ENCODE measurements at places on chromosomes 4 and X. TPM values are rescaled to one million over a fixed set of nuclear protein-coding genes. Genes with fewer than 3 reads are reported as not detected.

GRCh38 chrX:45258731-45259402, 58.2 kb upstream of the DIPK2B start:
- no peak for DNase-seq

The OCIAD1 gene
- total RNA-seq = 92.8 TPM

- no peak for DNase-seq
Measured at GRCh38 chr4:70179811-70180210, 15.7 kb upstream of the ODAM start.

DNA sequence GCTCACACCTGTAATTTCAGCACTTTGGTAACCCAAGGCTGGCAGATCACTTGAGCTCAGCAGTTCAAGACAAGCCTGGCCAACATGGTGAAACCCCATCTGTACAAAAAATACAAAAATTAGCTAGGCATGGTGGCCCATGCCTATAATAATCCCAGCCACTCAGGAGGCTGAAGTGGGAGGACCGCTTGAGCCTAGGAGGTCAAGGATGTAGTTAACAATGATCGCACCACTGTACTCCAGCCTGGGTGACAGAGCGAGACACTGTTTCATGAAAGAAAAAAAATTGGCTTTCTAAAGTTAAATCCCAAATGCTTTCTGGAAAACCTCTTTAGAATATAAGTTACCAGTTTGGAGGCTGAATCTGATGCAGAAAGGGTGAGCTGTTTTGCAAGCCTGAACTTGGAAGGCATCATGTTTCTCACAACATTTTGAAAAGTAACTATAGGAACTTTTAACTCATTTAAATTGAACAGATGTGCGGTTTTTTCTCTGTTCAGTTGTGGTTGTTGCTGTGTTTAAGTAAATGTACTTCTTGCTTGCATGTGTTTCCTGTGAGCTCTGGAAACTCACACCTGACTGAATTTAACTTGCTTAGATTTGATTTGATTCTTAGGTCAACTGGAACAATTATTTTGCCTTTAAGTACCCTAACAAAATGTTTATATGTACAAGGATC, 39.8 kb upstream of the TMEM131L start:
- DNase-seq = no peak

GRCh38 chrX:17415242-17415810, 40.3 kb downstream of the NHS start:
- DNase-seq = no peak

- no peak for DNase-seq
Measured at GRCh38 chrX:26762253-26762652, 546.3 kb downstream of the MAGEB5 start.

- peak; percentile 22 for DNase-seq
Measured at GRCh38 chrX:42732506-42732905, 45.5 kb downstream of the PPP1R2C start.

The KIAA1210 gene
- total RNA-seq = not detected

GRCh38 chr4:74364652-74365491, at the start of gene EREG:
TSS of gene EREG (plus strand) at chr4:74365145. CDS start at chr4:74365309, 164 bp downstream.
- peak; percentile 68 for DNase-seq

- DNase-seq = no peak
Measured at GRCh38 chr4:24287096-24287495, 297.3 kb downstream of the DHX15 start.

DNA sequence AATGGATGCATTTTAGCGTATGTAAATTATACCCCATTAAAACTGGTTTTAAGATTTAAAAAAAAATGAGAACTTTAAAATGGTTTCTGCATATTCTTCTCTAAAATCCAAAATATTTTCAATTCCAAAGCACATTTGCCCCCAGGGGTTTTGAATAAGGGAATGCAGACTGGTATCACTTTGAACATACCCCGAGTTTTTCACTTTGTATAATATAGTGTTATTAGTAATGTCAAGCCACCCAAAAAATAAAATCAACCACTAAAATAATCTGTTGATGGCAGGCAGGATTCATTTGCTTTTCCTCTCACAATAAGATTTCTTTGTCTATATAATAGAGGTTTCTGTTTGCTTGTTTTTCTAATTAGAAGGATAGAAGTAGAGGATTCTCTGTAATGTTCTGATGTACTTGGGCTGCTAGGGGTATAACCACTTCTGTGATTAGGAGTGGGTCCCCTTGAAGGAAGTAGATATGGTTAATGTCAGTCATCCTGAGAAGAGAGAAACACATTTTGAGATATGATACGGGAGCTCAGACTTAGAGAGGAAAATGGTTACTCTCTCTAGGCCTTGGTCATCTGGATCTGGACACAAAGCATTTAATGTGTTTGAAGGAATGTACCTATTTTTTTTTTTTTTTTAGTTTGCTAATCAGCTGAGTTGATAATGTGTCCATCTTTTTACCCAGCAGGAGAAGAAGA, 9.3 kb upstream of the LIN54 start:
- no peak for DNase-seq
